ENCODE measurements at places on chromosomes 6 and 20.

DNA sequence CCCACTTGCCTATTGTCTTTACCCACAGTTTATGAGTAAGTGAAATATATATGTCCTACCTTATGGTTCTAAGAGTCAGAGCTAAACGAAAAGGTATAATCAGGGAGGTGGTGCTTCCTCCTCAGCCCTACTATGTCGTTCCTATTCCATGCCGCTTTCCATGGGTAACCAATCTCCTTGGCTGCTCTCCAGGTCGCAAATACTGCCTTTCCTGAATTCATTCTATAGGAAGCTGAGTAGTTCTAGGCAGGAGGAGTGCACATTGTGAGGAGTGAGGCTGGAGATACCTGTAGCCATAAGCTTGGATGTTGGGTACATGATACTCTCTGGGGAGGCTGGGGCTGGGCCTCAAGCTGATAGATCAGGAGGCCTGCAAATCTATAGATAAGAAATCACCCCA lies 5.8 kb downstream of the IL20RA start:
- DNase-seq: no peak

DNA sequence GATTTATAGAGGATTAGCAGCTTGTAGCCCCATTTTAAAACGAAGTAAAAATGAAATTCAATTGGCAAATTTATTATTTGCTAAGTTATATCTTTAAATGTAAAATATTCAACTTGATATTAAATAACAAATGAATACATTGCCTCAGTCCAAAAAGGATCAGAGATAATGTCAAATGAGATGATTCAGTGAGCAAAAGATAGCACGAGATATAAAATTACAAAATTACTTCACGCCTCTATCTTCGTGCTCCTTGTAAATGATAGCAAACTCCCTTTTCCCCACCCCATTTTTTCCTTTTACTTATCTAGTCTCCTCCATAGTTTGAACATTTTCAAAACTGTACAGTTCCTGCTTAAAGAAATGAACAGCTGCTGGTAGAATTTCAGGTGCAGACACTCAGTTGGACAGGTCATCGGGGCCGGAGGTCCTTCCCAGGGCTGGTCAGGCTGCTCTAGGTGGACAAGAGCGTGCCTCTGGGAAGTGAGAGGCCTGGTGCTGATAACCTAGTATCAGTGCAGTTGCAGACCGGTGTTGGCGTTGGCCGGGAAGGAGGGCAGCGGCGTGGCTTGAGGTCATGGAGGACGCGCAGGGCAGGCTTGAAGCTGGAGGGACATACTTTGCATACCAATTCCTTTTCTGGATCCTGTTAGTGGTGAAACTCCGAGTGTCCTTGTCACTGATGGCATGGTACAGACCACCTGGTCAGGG lies 83.9 kb downstream of the CDC5L start:
- DNase-seq: no peak

GRCh38 chr6:19135706-19136105 lies 701.5 kb upstream of the ID4 start:
- DNase-seq: no peak

- DNase-seq: no peak
Observed at GRCh38 chr20:55004044-55004443, 528.7 kb downstream of the DOK5 start.

- no peak for DNase-seq
Observed at GRCh38 chr20:49887251-49888211, 27.8 kb downstream of the SPATA2 start.

- DNase-seq: no peak
Observed at GRCh38 chr6:129767776-129768485, 58.0 kb upstream of the ARHGAP18 start.

DNA sequence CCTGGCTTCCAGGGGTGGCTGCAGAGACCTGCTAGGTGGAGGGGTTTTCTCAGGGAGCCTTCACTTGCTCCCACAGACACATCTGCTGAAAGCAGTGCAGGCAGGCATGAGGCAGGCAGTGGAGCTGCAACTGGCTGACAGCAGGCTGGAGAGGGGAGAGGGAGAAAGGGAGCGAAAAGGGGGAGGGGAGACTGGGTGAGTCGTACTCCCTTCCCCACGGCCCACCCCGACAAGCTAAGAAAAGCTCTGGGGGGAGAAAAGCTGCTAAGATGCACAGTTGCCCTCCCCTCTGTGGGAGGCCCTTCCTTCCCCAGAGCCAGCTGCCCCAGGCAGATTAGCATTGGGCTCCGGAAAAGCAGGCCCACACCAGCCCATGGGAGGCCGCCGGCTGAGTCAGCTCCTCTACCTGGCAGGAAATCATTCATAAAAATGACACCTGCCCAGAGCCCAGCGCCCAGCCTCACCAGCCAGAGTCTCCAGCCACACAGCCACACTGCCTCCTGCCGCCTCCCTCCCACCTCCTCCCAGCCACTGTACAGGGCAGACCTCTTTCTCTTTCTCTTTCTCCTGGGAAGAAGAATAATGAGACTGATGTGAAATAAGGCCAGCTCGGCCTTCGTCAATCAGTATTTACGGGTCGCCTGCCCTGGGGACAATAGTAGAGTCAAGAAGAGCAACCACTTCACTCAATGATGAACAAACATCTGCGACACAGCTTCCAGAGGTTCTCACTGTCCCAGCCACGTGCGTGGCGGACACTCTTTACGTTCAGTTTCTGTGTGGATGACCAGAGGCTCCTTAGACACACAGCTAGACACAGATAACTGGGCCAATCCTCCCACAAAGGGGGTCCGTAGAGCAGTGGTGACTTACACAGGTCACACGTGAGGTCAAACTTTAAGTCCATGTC lies 7.7 kb upstream of the C20orf203 start:
- DNase-seq: peak; percentile 22

DNA sequence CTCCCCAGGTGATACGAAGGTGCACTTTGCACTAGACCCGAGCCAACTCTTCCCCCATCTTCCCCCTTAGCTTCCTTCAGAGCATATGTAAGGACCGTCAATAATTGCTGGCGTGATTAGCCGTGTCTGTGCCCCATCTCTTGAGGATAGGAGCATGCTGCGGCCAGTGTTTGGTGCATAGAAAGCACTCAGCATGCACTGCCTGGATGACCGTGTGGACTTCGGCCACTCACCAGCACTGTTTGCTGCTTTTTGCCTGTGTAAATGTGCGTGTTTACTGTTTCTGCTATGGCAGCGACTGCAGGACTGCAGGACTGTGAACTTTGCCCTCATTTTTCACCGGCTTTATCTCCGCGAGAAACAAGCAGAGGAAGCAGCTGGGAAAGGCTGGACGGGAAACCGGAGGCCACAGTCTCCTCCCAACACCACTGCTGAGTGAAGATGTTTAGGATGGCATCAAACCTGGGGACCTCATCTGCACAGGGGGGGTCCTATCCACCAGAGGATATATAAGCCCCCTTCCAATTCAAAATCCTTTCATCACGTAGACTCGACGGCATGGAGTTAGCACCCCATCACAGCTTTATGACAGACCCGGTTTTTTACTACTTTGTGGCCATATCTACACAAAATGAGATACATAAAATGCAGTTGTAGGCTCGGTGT lies 150.6 kb upstream of the AFDN start:
- DNase-seq: no peak

DNA sequence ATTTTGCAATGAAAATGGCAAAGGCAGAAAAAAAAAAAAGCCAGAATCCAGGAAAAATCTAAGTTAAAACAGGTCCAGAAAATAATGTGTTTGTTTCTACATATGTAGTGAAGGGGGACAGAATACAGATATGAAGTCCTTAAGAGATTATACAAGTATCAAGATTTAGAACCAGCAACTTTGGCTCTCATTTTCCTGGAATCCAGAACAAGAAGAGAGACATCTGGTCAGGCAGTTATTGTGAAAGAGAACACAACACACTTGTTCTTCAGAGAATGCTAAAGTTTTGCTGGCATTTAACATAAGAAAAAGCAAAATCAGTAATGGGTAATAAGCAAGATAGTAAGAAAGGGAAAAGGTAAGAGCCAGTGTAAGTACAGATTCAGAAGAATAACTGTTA lies 21.1 kb downstream of the BAG2 start:
- no peak for DNase-seq
